Foreskin melanocyte (primary cell): ENCODE measurements at places on chromosomes 7 and 10.

DNA sequence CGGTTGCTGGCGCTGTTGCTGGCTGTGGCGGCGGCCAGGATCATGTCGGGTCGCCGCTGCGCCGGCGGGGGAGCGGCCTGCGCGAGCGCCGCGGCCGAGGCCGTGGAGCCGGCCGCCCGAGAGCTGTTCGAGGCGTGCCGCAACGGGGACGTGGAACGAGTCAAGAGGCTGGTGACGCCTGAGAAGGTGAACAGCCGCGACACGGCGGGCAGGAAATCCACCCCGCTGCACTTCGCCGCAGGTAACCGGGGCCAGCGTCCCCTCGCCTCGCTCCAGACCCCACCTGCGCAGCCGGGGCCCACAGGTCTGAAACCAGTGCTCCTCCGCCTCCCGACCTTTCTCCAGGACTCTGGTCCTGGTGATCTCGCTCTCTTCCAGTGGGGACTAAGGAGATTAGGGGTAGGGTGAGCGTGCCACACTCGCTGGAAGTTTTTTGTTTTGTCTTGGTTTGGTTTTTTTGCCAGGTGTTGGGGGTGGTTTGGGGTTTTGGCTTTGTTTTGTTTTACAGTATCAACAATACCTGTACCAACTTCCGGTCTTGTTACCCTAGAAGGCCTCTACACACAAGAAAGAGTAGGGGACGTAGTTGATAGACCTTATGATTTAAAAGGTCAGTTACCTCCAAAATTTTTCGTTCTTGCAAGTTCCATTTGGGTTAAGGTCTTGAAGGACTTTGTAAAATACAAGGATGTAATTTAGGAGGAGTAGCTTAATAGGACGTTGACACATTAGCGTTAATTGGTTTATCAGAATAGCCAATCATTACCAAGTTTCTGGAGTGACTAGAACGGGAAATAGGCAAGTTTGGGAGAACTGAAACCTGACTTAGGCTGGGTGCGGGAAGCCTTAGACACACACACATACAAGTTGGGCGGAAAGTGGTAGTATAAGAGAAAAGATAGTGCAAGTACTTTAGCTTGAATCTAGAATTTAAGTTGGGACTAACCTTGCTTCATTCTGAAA, 704 bp downstream of the TNKS2 start:
- DNase-seq = peak; percentile 48

DNA sequence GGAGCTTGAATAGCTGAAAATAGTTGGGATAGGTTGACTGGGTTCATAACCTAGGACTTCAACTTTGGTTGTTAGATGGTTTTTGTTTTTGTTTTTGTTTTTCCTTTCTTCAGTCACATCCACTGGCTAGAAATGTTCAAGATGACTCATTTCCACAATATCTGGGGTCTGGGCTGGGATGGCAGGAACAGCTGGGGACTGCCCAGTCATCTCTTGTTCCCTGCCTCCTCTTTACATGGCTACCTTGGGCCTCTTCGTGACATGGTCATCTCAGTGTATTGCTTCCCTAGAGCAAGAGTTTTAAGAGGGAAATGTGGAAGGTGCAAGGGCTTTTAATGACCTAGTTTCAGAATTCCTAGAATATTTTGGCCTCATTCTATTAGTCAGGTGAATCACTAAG, 915.8 kb downstream of the XPNPEP1 start:
- DNase-seq = no peak

- DNase-seq = no peak
These were observed 9.4 kb upstream of the CALML5 start for GRCh38 chr10:5508786-5509185.

DNA sequence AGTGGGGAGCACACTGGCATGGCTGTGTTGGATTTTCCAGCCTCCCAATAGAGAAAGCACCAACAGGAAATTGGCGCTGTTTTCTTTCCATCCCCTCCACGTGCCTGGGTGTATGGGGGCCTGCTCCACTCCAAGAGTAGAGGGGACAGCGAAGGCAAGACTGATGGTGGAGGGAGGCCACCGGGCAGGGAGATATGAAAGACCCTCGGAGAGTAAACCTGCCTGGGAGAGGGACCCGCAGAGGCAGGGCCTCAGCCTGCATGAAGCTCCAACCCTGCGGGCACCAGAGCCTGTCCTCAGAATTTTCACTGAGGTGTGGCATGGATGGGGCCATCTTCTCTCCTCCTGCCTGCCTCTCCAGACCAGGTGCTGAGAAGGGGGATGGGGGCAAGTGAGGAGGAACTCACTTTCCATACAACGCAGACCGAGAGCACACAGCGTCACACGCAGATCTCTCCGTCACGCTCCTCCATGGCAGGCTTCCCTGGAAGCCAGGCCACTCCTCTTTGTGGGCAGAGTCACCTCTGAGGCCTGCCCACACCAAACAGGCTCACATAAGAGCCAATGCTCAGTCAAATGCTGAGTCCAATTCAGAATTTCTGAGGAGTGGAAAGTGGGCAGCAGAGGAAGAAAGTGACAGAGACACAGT, 18.8 kb downstream of the ANXA11 start:
- no peak for DNase-seq

DNA sequence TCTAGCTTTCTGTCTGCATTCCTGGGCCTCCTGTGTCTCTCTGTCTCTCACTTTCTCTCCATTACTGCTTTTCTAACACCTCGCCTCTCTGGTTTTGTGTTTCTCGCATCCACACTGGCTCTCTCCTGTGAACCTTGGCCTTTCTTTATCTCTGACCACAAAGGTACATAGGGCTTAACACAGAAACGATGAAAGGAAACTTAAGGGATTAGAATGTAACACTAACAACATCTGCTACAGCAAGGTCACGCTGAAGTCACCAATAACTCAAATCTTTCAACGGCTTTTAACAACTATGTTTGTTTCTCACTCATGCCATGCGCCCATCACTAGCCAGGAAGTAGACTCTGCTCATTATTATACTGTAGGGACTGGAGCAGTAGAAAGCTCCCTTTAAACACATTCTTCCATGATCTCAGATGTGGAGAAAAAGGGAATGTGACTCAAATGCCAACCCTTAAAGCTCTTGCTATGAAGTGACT, 9.3 kb upstream of the OR6V1 start:
- no peak for DNase-seq

DNA sequence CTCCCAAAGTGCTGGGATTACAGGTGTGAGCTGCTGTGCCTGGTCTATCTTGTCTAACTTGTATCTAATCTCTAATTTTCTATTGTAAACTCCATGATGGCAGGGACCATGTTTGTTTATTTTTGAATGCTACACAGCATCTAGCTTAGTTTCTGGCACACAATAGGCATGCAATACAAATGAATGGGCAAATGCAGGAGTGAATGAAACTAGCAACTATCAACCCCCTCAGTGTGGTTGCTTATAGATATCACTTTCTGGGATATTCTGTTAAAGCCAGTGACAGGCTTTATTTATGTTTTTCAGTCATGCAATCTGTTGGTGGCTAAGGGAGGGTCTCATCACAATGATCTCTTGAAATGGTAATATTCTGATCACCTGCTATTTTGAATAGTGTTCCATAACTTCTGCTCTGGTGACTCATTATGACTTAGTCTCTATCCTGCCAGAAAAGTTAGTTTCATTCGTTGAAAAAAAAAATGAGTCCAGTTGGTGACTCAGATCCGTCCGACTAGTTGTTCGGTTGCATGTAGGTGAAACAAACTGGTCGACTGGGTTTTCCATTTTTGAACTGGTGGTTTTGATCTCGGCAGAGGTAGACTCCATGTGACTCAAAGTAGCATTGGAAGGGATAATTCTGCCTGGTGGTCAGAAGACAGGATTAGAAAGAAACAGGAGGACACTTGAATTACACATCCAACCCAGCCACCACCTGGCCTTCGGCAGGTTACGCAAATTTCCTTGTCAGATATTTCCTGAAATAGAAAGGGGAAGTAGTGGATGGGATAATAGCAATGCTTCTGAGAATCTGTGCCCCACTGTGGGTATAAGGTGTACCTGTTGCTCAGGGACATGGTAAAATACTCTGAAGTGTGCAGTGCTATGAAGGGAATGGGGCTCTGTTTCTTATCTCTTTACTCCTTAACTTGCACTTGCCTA, 76.8 kb downstream of the GATA3 start:
- DNase-seq = no peak

DNA sequence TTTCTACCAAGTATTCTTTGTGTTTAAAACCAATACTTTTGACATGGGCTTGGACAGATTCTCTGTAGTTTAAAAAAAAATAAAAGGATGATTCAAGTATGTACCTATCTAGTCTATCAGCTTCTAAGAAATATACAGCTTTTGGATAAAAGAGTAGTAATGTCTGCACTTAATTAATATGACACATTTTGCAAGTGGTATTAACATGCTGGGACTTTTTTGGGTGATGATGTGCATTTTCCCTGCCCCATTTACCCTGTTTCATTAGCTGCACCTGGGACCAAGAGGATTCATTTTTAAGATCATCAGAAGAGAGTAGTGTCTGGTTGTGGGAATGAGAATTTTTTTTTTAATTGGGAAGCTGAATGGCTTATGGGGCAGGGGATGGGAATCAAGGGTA, 236.2 kb upstream of the KLF14 start:
- DNase-seq = no peak

GRCh38 chr10:72274730-72275350, 1.1 kb downstream of the DDIT4 start:
- no peak for DNase-seq

DNA sequence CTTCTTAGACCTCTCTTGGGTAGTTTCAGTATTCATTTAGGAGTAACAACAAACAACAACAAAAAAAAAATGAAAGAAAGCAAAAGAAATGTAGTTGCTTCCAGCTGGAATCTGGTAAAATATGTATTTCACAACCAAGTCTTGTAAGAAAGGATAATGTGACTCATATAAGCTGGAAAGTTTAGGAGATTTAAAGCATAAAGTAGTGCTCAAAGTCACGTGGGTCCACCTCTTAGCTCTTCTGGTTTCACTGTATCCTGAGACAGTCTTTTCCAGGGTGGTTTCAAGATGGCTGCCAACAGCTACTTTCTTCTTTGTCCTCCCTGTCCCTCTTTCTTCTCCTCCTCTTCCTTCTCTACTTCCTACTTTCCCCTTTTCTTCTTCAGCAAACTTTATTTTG, 69.5 kb upstream of the CDK13 start:
- no peak for DNase-seq

GRCh38 chr10:79254333-79255006, 92.8 kb upstream of the PPIF start:
- DNase-seq = no peak
